ENCODE measurements at places on chromosomes 6 and 20.

GRCh38 chr6:170255426-170256125, 35.3 kb downstream of the DLL1 start:
- no peak for DNase-seq

GRCh38 chr6:20778459-20778858, 244.2 kb downstream of the CDKAL1 start:
- DNase-seq, result no peak

GRCh38 chr20:878511-879307, 37.4 kb downstream of the ANGPT4 start:
- no peak for DNase-seq

DNA sequence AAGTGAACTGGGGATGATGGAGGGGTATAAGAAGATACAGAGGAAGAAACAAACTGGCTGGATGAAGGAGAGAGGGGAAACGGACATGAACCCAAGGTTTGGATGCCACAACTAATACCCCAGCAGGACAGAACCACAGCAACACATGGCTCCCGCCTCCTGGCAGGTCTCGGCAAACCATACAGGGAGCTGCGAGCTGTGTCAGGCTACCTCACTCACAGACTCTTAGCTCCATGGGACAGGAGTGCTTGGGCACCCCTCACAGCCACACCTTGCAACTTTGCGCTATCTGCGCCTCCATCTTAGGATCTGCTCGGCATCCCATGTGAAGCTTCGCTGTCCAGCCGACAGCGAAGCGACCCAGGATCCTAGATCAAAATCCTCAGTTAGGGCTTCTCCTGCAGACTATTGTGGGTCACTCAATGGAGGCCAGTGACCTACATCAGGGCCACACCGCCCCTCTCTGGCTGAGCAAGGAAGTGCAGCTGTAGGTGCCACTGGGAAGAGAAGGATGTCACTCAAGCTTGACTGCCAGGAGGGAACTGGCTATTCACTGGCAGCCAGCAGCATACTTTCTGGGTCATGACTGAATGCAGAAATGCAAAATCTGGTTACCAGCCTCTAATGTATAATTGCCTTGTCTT, 174.4 kb upstream of the RIN2 start:
- no peak for DNase-seq

Measured in kidney epithelial cell (primary cell).